Globus pallidus (tissue), 1 donor: ENCODE measurements at places on chromosomes 12 and 14.

DNA sequence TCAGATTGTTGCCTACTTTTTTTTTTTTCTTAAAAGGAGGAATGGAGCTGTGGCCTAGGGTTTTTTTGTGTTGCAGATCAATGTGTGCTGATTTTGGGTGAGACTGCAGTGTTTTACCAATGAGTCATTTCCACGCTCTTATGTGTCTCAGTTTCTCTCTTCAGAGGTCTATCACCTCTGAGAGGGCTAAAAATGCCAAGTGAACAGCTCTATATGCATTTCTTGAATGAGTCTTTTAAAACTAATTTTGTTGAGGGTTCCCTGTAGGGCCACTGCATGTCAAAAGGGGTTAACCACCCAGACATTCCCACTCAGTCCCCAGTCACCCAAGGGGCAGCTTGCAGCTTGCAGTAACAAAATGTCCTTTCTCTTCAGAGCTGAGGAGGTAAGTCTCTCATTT is 24.3 kb upstream of the GLIPR1L2 start:
- no peak for DNase-seq

DNA sequence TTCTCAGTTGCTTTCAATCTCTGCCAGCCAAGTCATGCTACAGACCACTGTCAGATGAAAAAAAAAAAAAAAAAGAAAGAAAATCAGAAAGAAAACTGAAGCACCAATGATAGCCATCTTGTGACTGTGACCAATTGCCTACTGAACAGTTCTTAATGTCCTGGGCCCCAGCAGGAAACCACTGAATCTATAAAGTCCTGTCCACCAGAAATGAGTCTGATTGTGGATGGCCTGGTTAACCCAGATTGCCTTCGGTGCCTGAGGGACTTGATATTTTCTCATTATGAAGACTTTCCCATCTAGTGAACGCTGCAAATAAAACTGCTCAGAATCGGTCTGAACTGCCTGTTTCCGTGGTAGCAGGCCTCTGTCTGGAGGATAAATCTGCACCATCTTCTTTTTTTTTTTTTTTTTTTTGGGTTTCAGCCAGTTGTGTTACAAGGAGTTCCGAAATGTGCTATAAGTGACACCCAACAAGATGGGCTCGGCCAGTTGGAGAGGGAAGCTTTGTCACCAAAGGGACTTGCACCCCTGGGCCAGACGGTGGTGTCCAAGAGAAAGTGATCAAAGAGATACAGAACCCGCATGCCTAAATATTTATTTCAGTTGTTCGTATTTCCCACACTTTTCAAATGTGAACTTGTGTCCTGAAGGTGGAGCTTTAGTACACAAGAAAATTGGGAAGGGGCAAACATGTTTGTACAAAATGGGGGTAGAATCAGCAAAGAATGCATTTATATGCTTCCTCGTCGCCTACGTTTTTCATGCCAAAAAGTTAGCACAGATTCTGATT is 3.0 kb upstream of the PLXNC1 start:
- peak; percentile 32 for DNase-seq

- DNase-seq: no peak
Measured at GRCh38 chr12:85951823-85952222, 77.7 kb downstream of the NTS start.

DNA sequence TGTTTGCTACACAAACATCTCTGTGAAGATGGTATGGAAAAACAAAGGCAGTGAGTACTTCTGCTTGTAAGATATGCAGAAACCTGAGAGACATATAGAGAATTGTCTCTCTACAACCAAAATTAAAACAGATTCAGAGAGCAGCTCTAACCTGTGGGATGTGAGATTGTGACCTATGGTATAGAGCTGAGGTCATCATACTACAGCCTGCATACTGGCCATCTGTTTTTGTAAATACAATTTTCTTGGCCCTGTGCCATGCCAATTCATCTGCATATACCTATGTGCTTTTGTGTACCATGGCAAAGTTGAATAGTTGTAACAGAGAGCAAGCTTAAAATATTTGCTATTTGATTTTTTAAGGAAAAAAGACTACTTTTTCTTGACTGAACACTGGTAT is 99.6 kb downstream of the LMO3 start:
- DNase-seq: no peak

DNA sequence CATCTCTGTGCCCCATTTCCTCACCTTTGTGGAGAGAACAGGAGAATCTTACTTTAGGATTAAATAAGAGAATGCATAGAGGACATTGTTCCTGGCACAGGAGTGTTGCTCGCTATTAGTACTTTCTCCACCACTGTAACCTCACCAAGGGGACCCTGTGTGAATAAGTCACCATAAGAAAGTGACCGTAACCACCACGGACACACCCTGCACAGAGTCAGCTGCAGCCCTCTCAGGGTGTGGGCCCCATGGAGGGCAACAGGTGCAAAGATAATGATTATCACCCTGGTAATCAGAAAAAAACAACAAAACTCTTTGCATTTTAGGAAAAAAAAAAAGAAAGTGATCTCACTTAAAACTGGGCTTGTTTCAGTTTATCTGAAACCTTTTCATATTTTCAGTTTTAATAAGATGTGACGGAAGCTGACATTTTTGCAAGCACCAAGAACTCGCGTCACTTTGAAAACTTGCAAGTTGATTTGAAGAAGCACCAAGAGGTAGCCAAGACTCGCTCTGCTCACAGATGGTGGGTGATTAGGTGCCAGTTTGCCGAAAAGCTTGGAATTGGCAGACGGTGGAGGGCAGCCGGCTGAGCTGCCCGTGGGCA is 87.0 kb upstream of the VRK1 start:
- DNase-seq: no peak

DNA sequence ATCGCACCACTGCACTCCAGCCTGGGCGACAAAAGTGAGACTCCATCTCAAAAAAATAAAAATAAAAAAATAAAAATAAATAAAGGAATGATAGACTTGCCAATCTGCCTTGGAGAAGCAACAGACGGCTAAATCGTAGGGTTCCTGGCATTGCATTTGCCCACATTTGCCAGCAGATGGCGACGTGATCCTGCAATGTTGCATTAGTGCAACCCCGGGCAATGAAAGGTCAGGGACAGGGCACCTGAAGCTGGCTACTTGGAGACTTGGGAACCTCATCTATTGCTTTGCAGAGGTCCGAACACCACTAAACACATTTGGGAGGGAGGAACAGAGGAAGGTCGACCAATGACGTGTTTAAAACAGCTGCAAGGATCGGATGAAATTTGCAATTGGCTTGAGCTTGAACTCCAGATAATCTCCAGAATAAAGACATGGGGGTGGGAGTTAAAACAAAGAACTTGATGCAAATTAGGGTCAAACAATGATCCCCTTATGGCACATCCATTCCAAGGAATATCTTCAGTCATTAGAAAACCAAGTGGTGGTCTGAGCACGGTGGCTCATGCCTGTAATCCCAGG is 34.6 kb downstream of the SPRING1 start:
- peak; percentile 77 for DNase-seq

DNA sequence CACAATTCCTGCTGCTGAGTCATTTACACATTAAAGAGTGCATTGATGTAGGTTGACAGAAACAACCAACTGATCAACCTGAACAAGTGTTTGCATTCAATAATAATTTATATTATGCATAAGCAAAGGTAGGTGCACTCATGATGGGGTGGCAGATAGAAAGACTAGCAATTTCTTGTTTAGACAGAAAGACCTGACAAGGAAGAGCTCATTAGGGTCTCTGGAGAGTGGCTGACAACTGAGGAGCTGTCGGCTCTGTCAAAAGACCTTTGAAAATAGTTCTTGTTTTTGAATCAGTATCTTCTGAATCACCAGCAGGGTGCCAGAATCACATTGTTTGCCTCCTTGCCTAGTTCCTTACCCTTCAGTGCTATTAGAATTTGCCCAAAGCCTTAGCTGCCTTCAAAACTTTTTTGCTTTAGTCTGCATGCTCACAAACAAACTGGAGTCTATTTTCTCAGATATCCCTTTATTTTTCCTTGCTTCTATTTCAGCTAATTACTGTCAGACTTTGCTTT is 234.7 kb downstream of the BTG1 start:
- DNase-seq: no peak
